ENCODE measurements at places on chromosomes 3 and 15.

- no peak for DNase-seq
Measured at GRCh38 chr3:72904163-72904562, 16.3 kb downstream of the GXYLT2 start.

DNA sequence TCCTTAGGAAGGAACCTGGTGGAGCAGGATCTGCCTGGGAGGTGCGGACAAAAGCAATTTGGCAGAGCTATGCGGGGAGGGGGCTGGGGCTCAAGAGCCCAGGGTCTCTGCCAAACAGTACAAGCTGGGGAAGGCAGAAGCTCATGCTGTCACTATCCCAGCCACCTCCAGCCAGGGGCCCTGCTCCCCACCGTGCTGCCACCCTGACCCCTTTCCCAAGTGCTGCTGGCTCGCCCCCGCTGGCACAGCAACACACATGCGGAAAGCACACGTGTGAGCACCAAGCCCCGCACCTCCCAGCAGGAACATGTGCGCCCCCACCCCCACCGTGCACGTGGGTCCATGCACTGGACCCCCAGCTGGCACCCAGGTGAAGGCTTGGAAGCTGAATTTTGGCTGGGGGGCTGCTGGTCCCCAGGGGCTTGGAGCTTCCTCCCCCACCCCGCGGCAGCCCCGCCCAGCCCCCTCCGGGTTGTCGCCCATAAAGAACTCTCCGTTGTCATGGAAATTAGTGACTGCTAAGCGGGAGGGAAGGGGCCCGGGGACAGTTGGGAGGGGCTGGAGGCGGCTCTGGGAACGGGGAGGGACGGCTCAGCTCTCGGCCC, 742 bp downstream of the CAMKV start:
- DNase-seq = no peak

GRCh38 chr3:112405845-112406244, 72.9 kb downstream of the CD200 start:
- DNase-seq = no peak

GRCh38 chr15:101431301-101431700, 58.2 kb downstream of the PCSK6 start:
- no peak for DNase-seq
